AG04449 (cell line): ENCODE measurements at places on chromosomes 13 and 19.

- DNase-seq: no peak
These were observed 2.1 kb downstream of the PCDH9 start for GRCh38 chr13:67228031-67228430.

DNA sequence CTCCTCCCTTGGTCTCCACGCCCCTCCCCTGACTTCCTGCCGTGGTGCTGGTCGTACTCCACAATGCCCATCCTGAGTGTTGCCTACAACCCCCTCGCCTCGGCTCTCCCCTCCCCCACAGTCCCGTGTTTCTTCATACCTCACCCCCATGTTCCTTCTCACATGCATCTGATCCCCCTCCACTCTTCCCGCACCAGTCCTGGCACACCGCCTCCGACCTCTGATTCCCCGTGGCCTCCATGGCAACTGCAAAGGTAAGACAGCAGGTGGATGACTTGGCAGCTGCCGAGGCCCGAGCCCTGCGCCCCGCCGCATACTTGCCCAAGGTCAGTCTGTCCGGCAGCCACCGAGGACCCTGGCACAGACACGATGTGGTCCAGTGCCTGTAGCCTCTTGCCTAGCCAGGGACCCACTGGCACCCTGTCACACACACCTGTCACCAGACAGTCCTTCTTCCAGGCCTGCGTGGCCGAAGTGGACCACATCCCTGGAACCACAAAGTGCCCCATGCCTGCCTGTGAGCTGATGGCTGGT is 16.1 kb upstream of the SDHAF1 start:
- DNase-seq: no peak

DNA sequence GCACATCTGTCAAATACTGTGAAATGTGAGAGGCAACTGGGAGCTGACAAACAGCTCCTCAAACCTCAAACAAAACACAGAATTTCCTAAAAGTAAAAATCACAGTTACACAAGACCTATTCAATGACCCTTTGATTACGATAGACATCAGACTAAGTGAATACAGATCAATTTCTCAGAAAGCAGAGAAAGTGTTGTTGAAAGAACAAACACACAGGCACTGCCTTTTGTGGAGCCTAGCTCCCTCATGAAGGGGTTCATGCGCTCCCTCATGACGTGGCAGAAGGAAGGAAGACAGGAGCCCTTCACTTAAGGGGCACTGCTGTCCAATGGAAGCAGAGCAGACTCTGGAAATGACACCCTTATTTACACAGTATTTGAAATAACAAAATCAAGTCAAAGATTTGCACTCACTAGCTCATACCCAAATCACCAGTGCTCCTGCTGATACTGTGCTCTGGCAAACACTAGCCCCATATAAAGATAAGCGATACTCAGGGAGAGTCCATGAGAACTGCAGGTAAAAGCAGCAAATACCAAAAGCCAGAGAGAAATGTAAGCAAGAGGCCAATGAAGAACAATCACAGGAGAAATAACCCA is 144.9 kb downstream of the KLF12 start:
- DNase-seq: no peak

GRCh38 chr19:1929021-1929742 is 11.8 kb upstream of the CSNK1G2 start:
- DNase-seq: no peak

DNA sequence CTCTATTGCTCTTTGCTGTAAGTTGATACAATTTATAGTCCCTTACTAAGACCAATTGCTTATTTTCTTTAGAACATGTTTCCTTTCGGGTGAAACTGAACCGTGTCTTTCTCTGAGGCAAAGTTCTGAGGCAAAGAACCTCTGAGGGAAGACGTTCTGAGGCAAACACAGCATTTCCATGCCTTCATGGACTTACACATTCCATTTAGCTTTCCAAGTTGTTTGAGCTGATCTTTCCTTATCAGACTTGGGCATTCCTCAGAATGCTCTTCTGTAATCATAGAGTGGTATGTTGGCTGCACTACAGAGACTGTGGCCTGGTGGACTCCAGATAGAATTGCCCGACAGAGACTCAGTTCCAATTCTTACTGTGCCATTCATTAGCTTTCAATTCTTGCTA is 579.1 kb downstream of the KCTD12 start:
- no peak for DNase-seq

GRCh38 chr13:91896547-91896946 is 498.1 kb downstream of the GPC5 start:
- no peak for DNase-seq

DNA sequence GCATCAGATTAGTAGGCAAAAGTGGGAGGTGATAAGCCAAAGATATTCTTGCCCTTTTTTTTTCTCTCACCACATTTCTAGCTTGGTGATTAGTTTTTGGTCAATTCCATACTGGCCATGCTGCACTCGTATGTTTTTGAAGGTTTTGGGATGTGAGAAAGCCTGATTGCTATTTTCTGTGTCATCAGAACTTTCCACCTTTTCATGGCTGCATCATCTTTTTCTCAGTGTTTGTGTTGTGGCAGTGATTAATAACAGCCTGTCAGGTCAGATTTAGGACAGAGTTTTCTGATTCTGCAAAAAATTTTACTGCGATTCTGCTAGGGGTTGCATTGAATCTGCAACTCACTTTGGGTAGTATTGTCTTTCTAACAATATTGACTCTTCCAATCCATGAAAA is 32.9 kb downstream of the PSG1 start:
- no peak for DNase-seq

- DNase-seq: no peak
These were observed at the start of gene PPP1R13L for GRCh38 chr19:45404557-45405434. TSS of gene PPP1R13L (minus strand) at chr19:45405069. CDS start at chr19:45398318, 6,751 bp downstream.

GRCh38 chr13:52701728-52702465 is 37.7 kb downstream of the CNMD start:
- no peak for DNase-seq

DNA sequence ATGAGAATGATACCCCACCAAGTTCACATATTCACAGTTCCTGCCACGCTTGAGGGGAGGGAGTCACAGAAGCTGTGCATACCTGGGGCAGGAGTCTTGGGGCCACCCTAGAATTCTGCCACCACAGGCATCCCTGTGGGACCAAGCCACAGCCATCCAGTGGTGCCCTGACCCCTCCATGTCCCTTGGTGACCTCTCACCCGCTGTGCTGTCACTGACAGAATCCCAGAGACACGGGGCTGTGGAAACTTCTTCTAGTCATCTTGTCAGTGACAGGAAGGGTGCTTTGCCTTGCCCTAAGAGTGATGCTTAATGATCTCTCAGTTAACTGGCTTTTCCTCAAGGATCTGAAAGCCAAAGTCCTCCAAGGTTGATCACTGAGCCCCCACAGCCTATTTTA is 58.4 kb upstream of the UQCRFS1 start:
- no peak for DNase-seq

DNA sequence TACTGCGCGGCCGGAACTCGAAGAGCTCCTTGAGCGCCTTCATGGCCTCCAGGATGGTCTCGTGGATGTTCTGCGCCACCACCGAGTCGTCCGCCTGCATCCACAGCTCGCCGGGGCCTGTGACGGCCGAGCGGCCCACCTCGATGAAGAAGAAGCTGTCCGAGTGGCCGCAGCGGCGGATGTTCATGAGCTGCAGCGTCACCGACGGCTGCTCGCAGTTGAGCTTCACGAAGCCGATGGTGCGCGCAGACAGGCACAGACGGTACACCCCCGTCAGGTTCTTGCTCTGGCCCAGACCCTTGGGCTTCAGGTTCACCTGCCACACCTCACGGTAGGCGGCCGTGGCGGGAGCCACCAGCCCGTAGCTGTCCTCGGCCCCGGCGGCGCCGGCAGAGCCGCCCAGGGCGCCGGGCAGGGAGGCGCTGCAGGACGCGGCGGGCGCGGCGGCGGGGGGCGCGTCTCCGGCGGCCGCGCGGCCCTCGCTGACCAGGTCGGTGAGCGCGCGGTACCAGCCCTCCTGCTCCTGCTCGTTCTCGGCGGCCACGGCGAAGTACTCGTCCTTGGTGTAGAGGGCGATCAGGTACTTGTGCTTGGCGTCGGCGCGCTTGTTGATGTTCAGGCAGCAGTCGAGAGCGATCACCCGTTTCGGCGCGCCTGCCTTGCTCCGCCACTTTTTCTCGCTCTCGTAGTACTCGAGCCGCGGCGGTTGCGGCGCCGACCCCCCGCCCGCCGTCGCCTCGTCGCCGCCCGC is 1.1 kb downstream of the IRS2 start:
- DNase-seq: no peak

- no peak for DNase-seq
These were observed 16.6 kb downstream of the MED4 start for GRCh38 chr13:48078251-48078656.

DNA sequence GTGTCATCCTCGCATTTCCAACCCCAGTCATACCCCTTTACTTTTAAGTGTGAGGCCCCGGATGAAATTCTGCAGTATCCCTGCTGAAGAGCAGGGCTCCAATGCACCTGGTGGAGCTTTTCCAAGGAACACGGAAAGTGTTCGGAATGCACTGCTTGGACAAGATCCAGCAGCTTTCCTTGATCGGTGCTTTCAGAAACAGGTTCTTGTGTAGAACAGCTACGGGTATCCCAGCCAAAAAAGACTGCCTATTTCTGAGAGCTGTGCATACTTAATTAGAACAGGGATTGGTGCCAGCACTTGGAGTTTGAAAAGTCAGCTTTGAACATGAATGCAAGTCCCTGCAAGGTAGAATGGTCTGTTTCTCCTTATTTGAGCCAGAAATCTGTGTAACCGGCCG is 87.2 kb upstream of the C1QTNF9B start:
- no peak for DNase-seq

DNA sequence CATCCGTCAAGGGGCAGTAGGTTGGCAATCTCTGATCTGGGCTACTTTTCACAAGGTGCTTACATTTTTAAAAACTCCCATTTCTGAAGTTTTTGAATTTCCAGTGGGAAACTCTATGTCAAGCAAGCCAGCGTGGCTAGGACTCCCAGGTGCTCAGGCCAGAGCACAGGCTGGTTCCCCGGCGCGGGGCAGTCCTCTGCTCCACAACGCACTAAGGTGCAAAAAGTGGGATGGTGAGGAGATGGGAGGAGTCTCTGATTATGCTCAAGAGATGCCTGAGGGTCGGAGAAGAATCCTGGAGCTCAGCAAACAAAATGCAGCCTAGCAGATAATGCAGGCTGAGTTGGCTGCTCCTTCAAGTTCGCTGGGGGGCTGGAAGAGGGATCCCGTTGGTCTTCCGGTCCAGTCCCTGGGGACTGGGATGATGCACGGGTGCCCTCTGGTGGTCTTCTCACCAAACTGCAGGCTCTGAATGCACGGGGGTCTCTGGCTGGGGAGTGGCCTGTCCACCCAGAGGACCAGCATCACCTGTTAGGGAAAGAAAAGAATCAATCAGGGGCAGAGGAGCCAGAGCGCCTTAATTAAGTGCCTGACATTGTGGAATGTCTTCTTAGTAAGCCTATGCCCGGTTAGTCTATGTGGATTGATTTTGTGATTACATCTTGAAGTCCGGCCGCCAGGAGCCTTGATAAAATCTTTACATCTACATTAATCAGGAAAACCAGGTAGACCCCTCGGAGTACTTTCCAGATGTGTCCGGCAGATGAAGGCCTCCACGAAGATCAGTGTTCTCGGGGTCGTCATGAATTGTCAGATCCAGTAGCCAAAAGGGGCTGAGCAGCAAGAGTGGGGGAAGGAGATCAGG is 244.4 kb upstream of the MAB21L1 start:
- DNase-seq: no peak

- no peak for DNase-seq
These were observed 6.3 kb upstream of the CEACAM21 start for GRCh38 chr19:41569481-41570150.

DNA sequence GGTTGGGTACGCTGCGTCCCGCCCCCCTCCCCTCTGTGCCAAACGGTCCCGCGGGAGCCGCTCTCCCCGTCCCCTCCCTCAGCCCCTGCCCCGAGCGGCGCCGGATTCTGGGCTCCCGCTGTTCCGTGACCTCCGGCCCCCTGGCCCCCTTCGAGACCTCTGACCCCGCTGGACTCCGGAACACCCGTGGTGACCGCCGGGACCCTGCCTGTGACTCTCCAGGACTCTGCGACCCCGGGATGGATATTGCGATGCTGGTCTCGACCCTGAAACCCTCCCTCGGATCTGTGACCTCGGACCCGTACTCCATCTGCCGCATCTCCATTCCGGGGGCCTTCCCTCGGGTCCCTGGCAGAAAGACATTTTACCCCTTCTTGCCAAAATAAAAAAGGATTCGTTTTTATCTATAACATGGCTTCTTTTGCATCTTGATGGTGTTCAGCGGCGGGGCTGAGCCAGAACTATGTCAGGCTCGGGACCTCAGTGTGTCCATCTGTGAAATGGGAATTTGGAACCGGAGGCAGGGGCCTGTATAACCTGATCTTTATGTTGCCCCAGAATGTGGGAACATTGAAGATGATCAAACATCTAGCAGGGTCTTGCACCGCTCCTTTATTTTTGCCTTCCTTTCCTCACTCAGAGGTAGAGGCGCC is 654 bp upstream of the MEGF8 start:
- DNase-seq: no peak

DNA sequence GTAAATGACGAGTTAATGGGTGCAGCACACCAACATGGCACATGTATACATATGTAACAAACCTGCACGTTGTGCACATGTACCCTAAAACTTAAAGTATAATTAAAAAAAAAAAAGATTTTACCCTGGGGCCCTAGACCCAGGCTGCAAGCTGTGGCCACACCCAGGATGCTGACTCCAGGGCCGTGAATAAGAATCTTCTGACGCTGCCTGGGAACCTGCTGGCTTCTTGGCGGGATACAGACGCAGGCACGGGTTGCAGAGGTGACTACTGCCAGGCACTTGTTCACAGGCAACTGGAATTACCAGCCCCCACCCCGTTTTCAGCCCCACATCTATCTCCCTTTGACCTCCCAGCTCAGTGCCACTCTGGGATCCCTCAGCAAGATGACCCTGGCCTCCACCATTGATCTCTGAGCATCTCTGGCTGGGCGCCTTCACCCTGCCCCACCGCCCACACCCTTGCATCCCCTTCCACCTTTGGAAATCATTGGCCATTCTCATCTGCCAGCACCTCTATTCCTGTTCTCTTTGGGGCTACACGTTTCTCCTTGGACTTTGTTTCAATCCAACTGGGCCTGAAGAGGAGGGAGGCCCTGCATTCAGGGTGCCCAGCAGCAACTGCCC is 21.1 kb upstream of the CFAP97D2 start:
- DNase-seq: no peak

GRCh38 chr13:48653472-48653939 is at the start of gene CYSLTR2:
TSS of gene CYSLTR2 (plus strand) at chr13:48653929. CDS start at chr13:48706818, 52,889 bp downstream.
- no peak for DNase-seq

DNA sequence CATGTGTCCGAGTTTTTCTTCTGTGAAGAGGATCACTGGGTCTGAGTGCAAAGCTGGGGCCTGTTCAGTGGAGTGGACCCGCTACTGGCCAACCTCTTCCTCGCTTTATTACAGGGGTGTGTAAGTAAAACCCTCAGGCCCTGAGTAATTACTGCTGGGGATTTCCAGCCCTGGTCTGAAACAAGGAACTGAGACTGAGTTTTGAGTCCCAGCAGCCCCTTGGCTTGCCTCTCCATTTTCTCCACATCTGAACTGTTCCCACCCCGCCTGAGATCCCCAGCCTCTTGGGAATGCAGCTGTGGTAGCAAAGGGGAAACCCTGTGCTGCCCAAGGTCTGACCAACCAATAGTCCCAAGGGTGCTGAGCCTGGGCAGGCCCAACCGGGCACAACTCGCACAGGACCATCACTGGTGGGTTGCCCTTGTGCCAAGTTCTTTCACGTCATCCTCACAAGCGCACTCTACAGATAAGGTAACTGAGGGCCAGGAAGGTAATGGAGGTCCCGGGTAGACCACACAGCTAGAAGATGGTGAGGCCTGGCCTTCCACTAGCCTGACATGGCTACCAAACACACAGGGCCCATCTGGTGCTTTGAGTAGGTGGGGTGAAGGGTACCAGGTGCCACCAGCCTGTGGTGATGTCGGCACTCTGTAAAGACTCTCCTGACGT is 13.7 kb upstream of the SLC35E1 start:
- DNase-seq: no peak

- no peak for DNase-seq
These were observed 25.1 kb upstream of the MYDGF start for GRCh38 chr19:4695224-4695731.
